ENCODE measurements at places on chromosomes 2 and 18.

DNA sequence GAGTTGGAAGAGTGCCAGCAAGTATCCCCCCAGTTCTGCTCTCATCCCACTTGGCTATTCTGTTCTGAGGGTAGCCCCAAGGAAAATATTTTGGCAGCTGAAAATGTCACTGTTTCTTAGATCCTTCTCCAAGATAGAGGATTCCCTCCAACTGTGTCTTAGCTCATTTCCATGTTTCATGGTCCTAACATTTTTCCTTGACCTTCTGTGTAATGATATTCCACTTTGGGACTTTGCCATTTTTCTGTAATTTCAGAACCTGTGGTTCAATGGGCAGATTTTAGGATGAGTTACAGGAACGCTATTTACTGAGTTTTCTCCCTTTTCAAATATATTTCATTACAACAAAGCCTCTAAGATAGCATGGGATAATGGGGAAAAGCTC, 34.7 kb downstream of the NHEJ1 start:
- no peak for DNase-seq

DNA sequence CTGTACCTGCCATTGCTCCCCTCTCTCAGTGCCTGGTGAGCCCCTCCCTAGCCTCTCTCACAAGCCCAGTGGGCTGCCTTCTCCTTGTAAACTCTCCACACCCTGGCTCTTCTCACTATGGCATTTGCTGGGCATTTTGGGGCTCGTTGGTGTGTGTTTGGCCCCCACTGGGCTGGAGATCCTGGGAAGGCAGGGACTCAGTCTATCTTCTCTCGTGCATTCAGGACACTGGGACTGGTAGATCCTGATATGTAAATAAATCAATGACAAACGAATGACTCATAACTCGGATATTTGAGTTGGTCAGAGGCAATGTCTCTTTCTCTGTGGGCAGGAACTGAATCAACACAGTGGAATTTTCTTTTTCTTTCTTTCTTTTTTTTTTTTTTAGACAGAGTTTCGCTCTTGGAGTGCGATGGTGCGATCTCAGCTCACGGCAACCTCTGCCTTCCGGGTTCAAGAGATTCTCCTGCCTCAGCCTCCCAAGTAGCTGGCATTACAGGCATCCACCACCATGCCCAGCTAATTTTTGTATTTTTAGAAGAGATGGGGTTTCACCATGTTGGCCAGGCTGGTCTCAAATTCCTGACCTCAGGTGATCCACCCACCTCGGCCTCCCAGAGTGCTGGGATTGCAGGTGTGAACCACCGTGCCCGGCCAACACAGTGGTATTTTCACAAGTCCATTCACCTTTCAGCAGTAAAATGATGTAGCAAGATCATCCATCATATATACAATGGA, 144.6 kb upstream of the SPRED2 start:
- DNase-seq: no peak

- DNase-seq: peak; percentile 49
These were observed 27.8 kb upstream of the GAREM2 start for GRCh38 chr2:26144953-26145680.

GRCh38 chr18:59156316-59156715, 16.6 kb downstream of the SEC11C start:
- DNase-seq: no peak

GRCh38 chr2:71067567-71068217, 756 bp upstream of the NAGK start:
- DNase-seq: no peak

DNA sequence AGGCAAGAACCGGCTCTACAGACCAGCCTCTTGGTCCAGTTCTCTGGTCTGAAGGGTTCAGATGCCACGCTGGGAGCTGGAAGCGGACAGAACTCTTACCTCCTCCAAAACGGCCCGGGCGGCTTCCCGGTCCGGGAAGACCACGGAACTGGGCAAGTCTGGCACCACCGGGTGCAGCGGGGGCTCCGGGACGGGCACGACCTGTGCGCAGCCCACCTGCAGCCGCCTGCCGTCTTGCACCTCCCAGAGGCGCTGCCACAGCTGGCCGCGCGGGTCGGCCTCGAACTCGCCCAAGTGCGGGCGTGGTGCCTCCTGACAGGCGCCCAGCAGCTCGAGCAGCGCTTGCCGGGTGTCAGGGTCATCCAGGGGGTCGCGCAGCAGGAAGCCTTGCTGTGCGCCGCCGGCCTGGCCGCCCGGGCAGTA, 773 bp downstream of the CMPK2 start:
- no peak for DNase-seq

GRCh38 chr18:62522178-62522503, 684 bp upstream of the ZCCHC2 start:
- no peak for DNase-seq

- DNase-seq: no peak
These were observed 347.7 kb downstream of the LPIN1 start for GRCh38 chr2:12094134-12094533.

GRCh38 chr18:79537758-79538157, 141.8 kb upstream of the CTDP1 start:
- DNase-seq: no peak

DNA sequence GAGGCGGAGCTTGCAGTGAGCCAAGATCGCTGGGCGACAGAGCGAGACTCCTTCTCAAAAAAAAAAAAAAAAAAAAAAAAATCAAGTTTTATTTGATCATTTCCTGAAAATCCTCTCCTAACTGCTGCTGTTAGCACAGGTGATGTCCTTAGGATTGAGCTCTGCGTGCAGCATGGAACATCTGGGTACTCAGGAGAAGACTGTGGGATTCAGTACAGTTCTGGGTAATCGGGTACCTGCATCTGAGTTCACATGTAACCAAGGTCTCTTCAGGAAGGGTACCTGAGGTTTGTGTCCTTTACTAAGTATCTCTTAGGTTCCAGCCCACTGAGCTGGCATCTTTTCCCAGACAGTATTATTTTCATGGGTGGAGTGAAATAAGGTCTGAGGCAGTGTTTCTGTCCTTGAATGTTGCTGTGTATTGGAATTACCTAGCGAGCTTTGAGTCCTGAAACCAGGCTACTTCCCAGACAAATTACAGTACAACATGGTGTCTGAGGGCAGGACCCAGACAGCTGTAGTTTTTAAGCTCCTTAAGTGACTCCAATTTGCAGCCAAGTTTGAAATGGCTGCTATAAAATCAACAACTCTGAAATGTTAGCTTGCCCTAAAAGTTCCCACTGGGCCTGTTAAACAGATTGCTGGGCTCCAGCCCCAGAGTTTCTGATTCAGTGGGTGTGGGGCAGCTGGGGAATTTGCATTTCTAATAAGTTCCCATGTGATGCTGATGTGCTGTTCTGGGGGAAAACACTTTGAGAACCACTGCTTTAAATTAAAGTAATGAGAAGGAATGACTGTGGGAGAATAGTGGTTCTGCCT, 120.5 kb downstream of the PMAIP1 start:
- no peak for DNase-seq

DNA sequence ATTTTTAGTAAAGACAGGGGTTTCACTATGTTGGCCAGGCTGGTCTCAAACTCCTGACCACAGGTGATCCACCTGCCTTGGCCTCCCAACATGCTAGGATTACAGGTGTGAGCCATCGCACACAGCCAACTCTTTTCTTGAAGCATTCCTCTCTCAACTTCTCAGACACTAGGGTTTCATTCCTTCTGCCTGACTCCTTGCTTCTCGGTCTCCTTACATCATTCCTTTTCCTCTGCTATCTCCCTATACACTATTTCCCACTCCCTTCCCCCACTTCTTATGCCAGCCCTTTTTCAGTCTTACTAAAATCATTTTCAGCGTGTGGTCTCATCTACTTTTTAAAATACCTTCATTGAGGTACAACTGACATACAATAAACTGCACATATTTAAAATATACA, 6.1 kb downstream of the SOS1 start:
- no peak for DNase-seq

GRCh38 chr18:59249199-59249774, 24.0 kb downstream of the RAX start:
- DNase-seq: peak; percentile 16

DNA sequence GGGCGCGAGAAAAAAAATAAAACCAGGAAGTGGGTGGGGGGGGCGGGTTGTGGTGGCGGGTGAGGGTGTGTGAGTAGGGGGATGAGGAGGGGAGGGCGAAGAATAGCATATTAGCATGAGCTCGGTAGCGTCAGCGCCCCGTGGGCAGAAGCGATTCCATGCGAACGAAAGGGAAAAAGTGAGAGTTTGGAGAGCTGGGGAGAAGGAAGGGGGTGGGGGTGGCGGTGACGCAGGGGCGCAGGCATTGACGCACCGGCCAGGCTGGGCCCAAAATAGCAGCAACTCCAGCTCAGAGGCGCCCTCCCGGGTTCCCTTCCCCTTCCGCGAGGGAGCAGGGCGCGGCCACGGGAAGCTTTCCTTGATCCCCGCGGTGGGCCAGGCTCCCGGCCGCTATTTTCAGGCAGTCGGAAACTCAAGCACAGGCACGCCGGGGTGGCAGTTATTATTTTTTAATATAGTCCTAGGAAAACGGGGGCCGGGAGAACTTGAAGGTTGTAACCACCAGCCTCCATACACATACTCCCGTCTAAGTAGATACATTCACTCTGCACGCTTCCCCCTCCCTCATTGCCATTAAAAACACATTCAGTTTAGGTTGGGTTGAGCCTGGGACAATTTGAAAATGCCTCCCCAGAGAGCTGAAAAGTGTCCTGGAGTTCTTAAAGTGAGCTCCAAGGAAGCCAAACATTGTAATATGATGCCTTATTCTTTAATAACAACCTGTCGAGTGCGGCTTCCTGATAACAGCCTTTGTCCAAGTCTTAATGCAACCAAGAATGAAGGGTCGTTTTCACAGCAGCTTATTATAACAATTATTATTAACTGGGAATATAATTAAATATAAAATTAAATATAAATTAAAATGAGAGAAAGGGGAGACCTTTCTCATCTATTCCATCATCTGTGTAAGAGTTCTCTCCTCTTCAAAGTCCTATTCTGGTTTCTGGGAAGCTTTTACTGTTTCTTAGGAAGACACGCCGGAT, 2.3 kb upstream of the NR4A2 start:
- DNase-seq: peak; percentile 76

DNA sequence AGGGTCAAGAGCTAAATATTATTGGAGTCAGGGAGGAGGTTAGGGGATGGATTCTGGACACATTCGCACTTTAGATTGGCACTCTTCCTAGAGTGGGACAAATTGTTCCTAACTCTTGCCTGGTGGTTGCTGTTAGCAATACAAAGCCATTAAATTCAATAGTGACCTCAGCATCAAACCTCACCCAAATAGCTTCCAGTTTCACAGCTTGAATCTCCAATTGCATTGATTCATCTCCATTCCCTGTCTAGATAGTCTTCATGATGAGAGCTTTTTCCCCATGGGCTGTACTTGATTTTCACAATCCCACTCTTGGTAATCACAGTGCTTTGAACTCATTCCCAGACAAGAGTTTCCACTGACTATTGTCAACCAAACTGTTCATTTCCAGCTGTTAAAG, 585.9 kb upstream of the SYT4 start:
- DNase-seq: no peak

DNA sequence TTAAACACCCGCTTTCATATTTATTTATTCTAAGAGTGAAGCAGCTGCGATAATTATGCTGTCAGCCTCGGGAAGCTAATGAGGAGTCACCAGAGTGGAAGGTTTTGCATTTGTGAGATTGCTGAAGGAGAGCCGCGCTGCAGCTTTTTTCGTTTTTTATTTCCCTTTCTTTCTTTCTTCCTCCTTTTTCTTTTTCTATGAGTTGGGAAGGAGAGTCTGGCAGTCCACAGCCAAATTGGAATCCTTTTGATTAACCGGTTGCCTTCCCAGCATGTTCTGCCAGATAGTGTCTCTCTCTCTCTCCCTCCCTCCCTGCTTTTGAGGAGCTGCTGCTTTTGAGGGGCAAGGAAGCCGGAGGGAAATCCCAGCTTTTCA, 82.1 kb downstream of the CDK15 start:
- DNase-seq: no peak

- DNase-seq: peak; percentile 30
These were observed 39.1 kb downstream of the MRPL35 start for GRCh38 chr2:86238354-86238753.

- no peak for DNase-seq
These were observed 179.2 kb downstream of the RIT2 start for GRCh38 chr18:42936289-42936688.

DNA sequence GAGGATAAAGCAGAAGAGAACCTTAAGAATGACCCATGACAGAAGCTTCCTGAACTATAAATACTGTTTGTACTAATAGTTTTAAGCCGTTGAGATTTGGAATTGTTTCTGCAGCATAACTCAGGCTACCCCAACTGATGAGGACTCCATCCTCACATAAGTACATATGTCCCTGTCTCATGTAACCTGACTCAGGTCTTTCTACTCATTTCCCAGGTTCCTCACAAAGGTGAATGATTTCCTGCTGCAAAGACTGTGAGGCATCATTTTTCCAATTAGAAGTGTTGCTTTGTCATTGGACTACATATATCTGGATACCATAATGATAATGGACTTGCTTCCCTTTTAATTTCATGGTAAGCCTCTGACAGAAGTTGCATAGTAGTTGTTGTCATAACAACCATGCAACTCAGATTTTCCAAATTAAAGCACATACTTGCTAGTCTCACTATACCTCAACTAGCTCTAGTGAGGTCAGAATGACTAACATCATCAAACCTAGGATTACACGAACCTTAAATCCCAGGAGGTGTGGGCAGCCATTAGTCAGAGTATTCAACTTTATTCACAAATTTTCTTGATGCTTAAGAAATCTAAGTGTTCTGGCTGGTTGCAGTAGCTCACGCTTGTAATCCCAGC, 38.0 kb upstream of the NEDD4L start:
- DNase-seq: peak; percentile 1

DNA sequence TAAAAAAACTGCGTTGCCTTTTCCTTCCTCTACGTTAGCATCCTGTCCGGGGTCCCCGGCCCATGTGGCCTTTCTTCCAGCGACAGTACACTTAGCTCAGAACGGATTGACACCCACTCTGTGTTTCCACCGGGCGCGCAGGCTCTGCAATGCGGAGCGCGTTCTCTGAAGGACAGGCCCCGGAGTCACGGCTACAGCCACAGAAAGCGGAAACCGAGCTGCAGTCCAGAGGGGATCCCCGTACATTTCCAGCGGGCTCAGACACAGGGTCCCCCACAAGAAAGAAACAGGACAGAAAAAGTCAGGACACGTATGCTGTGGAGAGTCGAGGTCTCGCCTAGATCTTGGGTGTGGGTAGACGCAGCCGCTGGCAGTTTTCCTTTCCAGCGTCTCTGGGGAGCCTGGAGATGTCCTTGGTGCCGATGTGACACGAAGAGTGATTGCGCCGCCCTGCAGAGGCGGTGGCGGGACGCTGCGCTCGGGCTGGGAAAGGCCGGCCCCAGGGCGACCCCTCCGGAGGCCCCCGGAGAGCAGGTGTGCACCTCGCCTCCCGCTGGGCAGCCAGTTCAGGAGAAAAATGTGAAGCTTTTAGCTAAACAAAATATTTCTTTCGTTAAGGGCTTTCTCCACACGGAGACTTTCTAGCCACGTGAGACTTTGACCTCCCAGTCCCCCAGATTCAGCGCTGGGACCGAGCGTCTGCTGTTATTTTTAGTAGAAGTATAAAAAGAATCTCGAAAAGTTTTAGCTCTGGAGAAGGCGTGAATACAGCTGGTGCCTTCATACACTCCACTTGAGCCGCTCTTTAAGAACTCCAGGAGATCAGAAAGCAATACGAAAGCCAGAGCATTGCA, 1.3 kb upstream of the ACKR3 start:
- no peak for DNase-seq

- DNase-seq: no peak
These were observed 30.0 kb upstream of the IL18RAP start for GRCh38 chr2:102392942-102393341.

- no peak for DNase-seq
These were observed 24.8 kb downstream of the KCNK3 start for GRCh38 chr2:26717362-26717761.
